CD4-positive, alpha-beta T cell treated with Interleukin-12 subunit alpha and Interleukin-12 subunit beta, for 1 hour (primary cell): ENCODE measurements at places on chromosomes 6 and 20.

DNA sequence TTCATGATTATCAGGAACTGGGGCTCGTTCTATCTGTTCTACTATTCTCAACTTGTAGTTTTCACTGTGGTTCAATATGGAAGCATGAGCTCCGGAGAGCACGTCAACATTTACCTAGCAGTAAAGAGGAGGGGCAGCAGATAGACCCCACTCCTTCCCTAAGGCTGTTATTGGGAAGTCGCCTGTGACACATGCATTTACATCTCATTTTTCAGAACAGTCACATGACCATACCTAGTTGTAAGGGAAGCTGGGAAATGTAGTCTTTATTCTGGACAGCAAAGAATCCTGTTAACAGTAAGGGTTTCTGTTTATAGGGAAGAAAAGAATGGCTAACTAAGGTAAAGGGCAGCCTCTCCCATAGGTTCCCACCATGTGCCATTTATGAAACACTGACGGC, 158.3 kb downstream of the ZFP64 start:
- no peak for DNase-seq

GRCh38 chr6:69632932-69633331, 163.9 kb downstream of the LMBRD1 start:
- DNase-seq, result no peak

GRCh38 chr6:99066044-99066443, 118.3 kb upstream of the FBXL4 start:
- DNase-seq, result no peak

GRCh38 chr6:128271527-128271926, 248.9 kb downstream of the PTPRK start:
- DNase-seq, result no peak

DNA sequence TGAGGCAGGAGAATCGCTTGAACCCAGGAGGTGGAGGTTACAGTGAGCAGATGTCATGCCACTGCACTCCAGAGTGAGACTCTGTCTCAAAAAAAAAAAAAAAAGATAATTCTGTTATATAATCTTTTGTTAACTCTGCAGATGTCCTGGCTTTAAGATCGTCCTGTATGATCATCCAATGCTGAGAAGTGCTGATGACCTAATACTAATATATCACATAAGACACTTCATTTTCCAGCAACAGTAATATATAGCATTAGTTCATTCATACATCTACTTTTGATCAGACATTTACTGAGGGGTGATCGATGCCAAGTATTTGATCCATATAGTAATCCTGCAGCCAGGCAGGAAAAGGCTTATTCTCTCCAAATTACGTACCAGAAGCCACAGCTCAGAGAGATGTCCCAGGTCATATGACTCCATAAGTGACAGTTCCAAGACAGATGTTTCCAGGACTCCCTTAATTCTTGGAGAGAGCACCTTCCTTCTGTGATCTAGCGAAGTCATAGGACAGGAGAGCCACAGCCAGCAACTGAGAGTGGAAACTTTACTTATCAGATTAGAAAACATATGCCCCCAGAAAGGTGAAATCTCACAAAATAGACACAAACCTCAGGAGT, 60.7 kb downstream of the SHLD1 start:
- DNase-seq, result no peak

- no peak for DNase-seq
Observed at GRCh38 chr6:111803804-111804203, 69.4 kb downstream of the FYN start.

GRCh38 chr6:105757512-105758200, 328.5 kb upstream of the PRDM1 start:
- no peak for DNase-seq

- DNase-seq, result no peak
Observed at GRCh38 chr20:38426006-38426897, 8.9 kb downstream of the SNHG17 start.
